ENCODE measurements at places on chromosomes 16 and 17.

GRCh38 chr17:58564971-58565370 lies 50.5 kb upstream of the MTMR4 start:
- no peak for DNase-seq

- no peak for DNase-seq
These were observed 21.0 kb downstream of the SNN start for GRCh38 chr16:11689031-11689840.

GRCh38 chr17:78355701-78356100 lies 4.2 kb downstream of the SOCS3 start:
- peak; percentile 54 for DNase-seq

DNA sequence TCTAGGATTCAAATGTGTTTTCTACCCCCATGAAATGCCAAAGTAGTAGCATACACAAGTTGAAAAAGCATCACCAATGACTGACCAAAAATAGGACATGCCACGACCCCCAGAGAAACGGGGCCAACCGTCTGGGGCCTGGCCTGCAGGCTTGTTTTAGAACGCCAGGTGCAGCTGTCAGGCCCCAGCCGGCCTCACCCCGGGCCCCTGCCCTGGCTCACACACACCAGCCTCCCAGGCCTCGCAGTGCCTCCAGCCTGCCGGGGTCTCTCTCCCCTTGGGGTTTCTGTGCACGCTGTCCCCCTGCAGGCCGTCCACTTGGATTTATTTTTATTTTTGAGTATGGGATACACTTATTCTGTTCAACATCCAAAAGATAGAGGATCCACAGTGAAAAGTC lies 7.9 kb downstream of the KATNB1 start:
- DNase-seq = no peak

- peak; percentile 81 for DNase-seq
These were observed 13.2 kb downstream of the COPZ2 start for GRCh38 chr17:48024149-48025039.

- peak; percentile 59 for DNase-seq
These were observed 32.3 kb upstream of the CAPN15 start for GRCh38 chr16:495127-495748.

DNA sequence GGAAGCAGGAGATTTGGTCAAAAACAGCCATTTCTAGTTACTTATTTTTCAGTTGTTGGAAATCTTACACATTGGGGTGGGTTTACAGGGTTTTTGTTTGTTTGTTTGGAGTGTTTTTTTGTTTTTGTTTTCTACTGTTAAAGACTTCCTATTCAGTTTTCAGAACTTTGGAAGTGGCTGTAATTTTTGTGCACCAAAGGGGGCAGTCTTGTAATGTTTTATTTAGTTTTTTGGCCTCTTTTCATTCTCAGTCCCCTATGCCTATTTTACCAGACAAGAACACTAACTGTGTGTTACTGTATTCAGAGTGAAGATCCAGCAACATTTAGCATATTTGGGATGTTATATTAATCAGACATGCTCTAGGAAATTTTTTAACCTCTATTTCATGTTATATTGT lies 20.6 kb downstream of the TPPP3 start:
- DNase-seq = peak; percentile 68

DNA sequence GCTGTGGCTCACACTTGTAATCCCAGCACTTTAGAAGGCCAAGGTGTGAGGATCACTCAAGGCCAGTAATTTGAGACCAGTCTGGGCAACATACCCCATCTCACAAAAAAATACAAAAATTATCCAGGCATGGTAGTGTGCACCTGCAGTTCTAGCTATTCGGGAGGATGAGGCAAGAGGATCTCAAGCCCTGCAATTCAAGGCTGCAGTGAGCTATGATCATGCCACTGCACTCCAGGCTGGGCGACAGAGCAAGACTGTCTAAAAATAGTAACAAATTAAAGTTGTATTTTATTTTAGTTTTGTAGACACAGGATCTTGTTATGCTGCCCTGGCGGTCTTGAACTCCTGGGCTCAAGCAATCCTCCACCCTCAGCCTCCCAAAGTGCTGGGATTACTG lies 18.2 kb downstream of the USP31 start:
- no peak for DNase-seq

- peak; percentile 32 for DNase-seq
These were observed 45.9 kb downstream of the SLC6A2 start for GRCh38 chr16:55701442-55702319.

- peak; percentile 89 for DNase-seq
These were observed 3.0 kb upstream of the KRT15 start for GRCh38 chr17:41521574-41522261.

DNA sequence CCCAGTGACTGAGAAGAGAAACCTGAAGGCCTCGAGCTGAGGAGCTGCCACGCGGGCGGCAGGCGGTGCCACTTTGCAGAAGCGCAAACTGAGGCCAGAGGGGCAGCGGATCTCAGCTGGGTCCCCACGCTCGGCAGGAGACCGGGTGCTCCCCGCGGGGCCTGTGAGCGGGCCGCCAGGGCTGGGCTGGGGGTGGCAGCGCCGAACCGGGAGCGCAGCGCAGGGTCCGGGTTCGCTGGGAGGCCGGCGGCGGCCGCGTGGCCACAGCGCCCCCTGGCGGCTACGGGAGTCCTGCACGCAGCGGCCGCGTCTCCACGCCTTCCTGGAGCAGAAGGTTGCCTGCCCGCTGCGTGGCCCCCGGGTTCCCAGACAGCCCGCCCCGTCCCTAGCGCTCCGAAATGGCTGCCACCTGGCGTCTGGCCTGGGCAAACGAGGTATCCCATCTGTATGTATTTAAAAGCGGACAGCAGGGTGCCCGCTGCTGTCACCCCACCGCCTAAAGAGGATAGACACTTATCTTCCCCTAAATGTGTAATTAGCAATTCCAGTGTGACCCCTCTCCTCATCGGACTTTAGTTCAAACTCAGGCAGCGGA lies 96.1 kb upstream of the CDH5 start:
- DNase-seq = peak; percentile 39

DNA sequence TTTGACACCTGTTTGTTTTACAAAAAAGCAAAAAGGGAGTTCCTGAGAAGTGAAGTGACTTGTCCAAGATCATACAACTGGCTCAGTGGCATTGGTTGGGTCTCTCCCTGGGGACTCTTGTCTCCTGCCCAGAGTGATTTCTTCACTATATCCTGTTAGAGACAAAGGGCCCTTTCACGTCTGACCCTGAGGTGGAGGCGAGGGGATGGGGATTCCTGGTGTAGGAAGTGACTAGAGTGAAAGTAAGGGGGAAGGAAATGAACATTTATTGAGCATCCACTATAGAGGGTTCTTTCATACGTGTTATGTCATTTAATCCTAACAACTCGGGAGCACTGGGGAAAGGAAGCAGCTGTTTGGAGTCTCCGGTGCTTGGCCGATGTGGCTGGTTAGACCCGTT lies 9.0 kb downstream of the ITGB3 start:
- no peak for DNase-seq

DNA sequence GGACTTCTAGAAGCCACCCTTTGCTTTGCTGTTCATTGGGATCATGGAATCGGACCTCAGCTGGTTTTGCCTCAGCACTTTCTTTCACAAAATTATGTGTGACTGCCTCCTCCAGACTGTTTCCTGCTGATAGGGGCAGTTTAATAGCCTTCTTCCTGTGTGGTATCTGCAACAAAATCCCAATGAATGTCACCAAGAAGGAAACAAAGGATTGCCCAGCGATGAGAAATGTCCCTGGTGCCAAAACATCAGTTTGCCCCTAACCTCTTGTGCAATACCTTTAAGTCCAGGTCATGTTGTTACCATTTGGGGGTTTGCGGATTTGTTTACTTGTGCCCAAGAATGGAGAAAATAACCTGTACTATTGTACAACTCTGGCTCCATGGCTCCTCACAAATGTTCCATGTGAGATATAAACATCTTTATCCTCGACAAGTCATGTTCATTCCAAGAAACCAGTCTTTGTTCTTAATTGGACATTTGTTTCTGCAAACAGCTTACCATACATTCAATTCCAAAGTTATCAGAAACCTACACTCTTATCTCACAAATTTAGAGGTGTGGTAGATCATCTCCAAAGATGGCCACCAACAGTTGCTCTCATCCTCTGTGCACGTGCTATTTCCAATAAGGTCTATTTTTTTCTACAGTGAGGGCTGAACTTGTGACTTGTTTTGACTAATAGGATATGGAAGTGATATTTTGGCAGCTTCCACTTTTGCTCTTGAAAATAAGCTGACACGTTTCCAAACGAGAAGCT lies 14.8 kb downstream of the TAC4 start:
- no peak for DNase-seq

DNA sequence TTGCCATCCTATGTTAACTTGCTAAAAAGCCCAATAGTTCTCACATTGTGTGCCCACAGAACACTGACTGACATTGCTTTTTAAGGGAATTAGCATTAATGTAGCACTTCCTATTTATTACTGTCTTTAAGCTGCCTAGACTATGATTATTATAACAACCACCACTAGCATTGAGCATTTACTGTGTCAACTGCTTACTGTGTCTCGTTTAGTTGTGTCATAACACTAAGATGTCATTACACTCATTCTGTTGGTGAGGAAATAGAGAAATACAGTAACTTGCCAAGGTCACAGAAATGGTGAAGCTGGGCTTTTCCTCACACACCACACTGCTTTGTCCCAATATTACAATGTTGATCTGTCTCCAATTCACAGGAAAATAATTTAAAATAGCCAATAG lies 30.2 kb downstream of the TRIM25 start:
- no peak for DNase-seq

Measured in trophoblast cell (in vitro differentiated cells and primary cell).